Heart left ventricle (tissue), 16 donors: ENCODE measurements at places on chromosomes 7 and 10. TPM values are rescaled to one million over a fixed set of nuclear protein-coding genes. Genes with fewer than 3 reads are reported as not detected.

Gene SPAM1
- not detected for total RNA-seq

Gene NPTX2
- 0.52 TPM for total RNA-seq

Gene FAM237B
- not detected for total RNA-seq

Gene SPDYE11
- not detected for total RNA-seq

Gene CCDC201
- total RNA-seq: not detected

Gene KCNIP2
- total RNA-seq: 162 TPM

Gene CCZ1
- total RNA-seq: 55.9 TPM

Gene SH2D4B
- not detected for total RNA-seq

Gene ZNF804B
- total RNA-seq: not detected

Gene OR13A1
- total RNA-seq: 0.16 TPM

GRCh38 chr10:47413531-47414226 lies 29.6 kb upstream of the ZNF488 start:
- no peak for DNase-seq

DNA sequence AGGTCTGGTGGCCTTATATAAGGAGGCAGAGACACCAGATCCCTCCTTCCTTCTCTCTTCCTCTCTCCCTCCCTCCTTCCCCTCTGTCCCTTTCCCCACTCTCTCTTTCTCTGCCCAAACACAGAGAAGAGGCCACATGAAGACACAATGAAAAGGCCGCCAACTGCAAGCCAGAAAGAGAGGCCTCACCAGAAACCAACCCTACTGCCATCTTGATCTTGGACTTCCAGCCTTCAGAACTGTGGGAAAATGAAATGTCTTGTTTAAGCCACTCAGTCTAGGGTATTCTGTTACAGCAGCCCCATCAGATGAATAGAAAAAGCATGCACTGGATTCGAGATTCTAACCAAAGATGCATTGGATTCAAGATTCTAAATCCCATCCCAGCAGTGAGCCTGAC lies 168.1 kb downstream of the FAM107B start:
- DNase-seq: no peak

- peak; percentile 57 for DNase-seq
Observed at GRCh38 chr7:131557652-131558385, 1.4 kb upstream of the PODXL start.

DNA sequence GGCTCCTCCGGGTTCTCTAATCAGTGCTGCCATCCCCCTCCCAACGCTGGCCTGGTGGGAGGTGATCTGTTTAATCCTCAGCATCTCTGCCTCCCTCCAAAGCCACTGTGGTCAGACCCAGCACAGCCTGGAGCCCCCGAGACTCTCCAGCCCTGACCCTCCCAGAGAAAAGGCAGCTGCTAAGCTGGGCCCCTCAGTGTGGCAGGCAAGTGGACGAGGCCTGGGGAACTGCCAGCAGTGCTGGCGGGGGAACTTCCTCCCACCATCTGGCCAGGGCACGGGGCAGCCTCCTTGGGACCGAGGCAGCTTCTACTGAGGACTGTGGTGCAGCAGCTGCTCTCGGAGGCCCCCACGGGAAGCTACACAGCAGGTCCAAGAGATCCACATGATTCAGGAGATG lies 51.1 kb downstream of the DPYSL4 start:
- no peak for DNase-seq

GRCh38 chr7:66281678-66282590 lies 76.8 kb downstream of the TPST1 start:
- peak; percentile 13 for DNase-seq

DNA sequence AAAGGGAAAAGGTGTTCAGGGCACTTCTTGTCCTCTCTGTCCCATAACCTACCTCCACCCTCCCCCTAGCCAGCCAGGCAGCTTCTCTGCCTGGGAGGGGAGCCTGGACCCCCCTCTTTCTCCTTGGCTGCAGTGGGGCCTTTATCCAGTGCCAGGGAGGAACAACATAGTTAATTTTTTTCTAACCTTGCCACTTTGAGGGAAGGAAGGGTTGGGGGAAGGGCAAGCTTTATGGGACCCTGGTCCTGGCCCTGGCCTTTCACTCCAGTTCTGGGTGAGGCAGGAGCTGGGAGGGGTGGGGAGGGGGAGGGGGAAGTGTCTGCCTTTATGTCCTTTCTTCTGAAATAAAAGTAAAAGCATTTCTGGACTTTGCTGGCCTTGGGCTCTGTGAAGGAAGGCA lies 4.5 kb downstream of the VGF start:
- no peak for DNase-seq

- no peak for DNase-seq
Observed at GRCh38 chr7:139871331-139871730, 42.3 kb downstream of the TBXAS1 start.

DNA sequence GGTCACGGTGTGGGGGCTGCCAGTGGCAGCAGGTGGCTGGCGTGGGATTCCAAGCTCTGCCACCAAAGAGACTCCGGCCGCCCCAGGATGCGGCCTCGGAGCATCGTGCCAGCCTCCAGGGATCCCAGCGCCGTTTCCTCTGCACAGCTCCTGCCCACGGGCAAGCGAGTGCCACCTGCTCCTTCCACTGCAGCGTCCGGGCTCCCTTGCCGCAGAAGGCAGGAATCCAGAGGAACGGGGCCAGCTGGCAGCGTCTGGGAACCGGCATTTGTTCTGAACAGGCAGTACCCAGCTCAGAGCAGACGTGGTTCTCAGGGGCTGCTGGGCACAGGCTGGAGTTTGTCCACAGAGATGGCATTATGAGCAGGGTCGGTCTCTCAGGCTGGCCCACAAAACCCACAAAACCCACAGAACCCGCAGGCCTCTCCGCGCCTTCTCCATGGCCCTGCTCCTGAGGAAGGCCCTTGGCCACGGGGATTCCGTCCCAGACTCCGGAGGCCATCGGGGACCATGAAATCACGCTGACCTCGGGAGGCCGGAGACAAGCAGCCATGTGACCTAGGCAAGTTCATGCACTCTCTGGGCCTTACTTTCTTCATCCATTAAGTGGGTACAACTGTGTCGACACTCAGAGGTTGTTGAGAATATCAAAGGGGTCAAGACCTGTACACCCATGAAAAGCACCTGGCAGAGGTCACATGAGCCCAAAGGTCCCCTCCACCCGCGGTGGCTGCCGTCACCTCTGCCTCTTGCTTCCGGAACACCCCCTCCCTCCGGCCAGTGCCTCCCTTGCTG lies 72.1 kb upstream of the TNRC18 start:
- DNase-seq: peak; percentile 86

DNA sequence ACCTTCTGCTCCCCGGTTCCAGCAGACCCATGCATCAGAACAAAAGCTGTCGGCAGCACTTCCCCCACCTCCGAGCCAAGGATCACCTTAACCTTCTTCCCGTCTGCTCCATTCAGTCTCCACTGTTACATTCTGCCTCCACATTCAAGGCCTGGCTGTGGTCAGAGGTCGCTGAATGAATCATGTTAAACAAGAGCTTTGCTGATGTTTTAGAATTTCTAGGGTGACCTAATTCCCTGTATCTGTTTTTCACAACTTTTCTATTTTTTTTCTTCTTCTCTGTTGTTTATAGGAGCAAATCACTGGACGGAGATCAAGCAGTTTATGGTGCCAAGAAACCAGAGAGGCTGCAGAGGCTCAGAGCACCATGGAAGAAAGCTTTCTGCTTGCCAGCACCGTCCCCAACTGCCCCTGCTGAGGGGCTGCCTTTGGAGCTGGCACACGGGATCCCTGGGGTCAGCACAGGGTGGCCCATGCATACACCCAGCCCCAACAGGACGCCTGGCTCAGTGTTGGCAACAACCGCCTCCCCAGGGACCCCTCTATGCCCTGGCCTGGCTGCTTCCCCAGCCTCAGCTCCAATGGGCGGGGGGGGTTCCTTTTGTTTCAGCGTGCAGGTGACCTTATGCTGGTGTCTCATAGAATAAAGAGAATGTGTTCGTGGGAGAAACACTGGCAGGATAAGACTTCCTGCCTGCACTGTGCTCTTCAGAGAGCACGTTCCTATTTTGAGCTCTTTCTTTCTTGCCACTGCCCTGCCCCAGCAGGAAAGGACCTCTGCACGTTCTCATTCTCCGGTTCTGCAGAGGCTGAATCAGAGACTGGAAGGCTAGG lies 182.7 kb upstream of the LYZL2 start:
- peak; percentile 61 for DNase-seq

- DNase-seq: no peak
Observed at GRCh38 chr10:69850440-69850839, 48.7 kb downstream of the COL13A1 start.

DNA sequence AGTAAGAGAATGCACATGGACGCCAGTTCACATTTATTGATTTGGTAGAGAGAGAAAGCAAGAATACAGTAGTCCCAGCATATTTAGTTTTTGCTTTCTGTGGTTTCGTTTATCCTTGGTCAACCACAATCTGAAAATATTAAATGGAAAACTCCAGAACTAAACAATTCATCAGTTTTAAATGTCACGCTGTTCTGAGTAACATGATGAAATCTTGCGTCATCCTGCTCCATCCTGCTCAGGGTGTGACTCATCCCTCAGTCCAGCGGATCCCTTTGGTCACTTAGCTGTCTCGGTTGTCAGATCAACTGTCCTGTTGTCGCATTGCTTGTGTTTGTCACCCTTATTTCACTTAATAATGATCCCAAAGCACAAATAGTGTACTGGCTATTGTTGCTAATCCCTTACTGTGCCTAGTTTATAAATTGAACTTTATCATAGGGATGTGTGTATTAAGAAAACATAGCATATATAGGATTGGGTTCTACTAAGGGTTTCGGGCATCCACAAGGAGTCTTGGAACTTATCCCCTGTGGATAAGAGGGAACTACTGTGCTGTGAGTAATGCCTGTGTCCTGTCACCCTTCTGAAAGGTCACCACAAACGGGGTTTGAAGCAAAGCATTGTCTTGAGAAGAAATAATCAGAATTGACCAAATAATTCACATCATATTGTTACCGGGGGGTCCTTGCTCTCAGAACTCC lies 73.6 kb downstream of the OTUD1 start:
- DNase-seq: no peak

DNA sequence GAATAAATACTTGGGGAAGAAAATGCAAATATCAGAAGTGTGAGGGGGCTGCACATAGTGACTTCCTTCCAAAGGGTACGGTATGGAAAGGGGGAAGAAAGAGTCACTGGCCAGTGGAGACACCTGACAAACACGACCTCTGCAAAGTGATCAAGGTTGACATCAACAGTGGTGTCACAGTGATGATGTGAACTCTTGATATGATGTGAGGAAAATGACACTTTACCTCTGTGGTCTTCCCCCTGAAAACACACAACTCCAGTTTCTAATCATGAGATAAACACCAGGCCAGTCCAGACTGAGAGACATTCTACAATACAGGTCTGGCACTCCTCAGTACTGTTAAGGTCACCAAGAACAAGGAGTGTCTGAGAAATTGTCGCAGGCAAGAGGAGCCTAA lies 169.7 kb downstream of the BUB3 start:
- no peak for DNase-seq

DNA sequence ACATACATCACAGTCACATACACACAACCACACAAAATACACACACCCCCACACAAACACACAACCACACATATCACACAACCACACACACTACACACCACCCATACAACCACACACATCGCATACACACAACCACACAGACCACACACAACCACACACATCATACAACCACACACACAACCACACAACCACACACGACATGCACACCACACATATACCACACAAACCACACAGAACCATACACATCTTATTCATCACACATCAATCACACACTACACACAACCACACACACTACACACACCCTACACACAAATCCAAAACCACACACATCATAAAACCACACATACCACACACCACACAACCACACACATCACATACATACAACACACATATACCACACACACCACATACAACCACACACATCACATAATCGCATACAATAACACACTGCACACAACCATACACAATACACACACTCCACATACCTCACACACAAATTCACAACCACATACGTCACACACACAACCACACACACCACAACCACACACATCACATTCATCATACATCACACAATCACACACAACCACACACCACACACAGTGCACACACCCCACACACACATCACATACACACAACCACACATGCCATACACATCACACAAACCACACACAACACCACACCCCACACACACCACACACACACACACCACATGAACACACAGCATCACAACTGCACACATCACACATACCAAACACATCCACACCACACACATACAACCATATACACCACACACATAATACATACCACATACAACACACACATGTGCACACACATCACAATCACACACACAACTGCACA lies 30.4 kb downstream of the GPRIN2 start:
- DNase-seq: no peak

DNA sequence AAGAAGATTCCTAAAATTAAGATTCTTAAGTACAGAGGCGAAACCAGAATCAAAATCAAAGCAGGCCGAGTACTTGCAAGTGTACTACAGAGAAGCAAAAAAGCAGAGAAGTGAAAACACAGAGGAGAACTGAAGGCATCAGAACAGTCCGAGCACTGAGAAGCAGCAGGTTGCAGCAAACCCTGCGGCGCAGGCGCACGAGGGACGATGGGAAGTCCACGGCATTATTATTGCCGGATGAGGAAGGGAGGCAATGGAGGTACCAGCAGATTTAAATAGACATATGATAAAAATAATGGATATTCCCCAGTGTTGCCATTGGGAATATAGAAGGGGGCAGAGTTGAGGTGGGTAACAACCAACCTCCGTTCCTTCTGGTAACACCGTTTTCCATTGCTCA lies 7.2 kb upstream of the SPAM1 start:
- DNase-seq: no peak

GRCh38 chr10:73083221-73083620 lies 13.4 kb downstream of the P4HA1 start:
- DNase-seq: no peak

GRCh38 chr10:34866848-34867247 lies 51.8 kb upstream of the PARD3 start:
- DNase-seq: no peak

- no peak for DNase-seq
Observed at GRCh38 chr7:130367088-130367755, 13.1 kb upstream of the CPA1 start.

- DNase-seq: no peak
Observed at GRCh38 chr7:149772956-149773434, 393 bp downstream of the ZNF467 start.

- no peak for DNase-seq
Observed at GRCh38 chr7:139823959-139824521, 5.0 kb upstream of the TBXAS1 start.

DNA sequence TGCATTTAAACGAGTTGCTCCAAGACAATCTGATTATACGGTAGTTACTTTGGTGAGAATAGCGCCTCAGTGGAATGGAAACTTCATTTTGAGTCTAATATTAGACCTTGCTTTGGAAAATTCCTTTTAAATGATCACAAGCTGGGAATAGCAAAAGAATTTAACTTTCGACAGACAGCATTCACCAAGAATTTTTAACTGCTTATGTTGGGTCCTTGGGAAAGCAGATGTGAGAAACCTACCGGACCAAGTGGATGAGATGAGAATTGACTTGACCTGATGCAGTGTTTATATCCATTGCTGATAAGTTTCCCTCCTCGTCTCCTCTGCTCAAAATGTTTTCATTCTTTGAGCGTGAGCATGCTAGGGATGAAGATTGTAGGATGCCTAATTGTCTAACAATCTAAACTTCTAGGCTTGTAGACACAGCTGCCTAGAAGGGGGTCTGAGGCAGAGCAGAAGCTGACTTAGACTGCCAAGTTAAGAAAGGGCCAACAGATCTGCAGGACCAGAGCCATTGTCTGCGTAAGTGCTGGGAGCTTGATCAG lies 126.9 kb downstream of the CNNM2 start:
- no peak for DNase-seq

- no peak for DNase-seq
Observed at GRCh38 chr10:65194126-65194525, 1672.9 kb downstream of the REEP3 start.

GRCh38 chr7:135383525-135384175 lies 126.3 kb downstream of the CNOT4 start:
- no peak for DNase-seq

GRCh38 chr7:127047521-127047920 lies 205.2 kb downstream of the GRM8 start:
- DNase-seq: no peak
